ENCODE measurements at places on chromosomes 2 and 18.

DNA sequence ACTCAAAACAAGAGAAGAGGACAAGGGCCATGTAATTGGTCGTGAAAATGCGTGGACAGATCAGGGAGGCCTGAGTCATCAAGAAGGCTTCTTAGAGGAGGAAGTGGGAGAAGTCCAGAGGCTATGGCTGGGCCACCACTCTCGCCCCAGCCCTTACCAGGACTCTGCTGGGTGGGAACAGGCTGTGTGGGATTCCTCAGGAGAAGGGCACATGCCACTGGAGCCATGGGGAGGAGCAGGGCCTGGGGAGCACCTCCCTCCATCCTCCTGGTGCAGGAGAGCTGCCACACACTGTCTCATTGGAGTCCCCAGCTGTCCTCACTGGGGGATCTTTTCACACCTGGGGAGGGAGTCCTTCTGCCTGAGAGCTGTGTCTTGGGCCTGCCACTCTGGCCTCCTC, 9.4 kb upstream of the RALB start:
- DNase-seq: no peak

GRCh38 chr2:58984731-58985130, 743.6 kb upstream of the FANCL start:
- DNase-seq: no peak

GRCh38 chr18:9135081-9135911, 1.3 kb upstream of the ANKRD12 start:
- no peak for DNase-seq

GRCh38 chr2:101025561-101025960, 23.5 kb downstream of the RPL31 start:
- no peak for DNase-seq

DNA sequence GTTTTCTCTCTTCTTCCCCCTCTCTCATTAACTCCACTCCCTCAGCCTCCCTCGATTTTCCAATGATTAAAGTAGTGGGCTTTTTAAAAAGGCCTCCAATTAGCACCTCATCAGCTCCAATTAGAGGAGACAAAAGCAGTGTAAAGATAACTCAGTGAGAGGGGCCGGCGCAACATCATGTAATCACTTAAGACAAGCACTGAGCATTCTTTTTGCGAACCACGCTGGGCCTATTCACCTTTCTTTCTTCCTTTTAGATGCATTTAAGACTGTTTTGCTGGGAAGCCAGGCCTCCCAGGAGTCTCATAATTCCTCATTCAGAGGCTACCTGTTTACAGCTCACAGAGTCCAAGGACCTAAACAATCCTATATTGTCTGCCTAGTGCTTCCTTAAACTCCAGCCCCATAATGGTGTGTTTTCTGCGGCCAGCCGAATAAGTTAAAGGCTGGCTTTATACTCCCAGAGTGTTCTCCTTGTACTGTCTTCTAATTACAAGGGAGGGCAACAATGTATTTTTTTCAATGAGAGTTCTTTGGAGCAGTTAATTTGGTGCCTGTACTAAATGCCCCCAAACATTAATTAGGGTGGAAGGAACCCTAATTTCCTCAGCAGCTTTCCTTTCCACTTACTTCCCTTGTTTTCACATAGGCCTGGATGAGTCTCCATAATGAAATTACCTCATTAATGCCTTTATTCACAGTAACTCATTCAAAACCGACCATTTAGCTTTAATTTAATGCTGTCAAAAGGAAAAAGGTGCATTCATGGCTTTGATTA, 28.0 kb upstream of the LMAN1 start:
- no peak for DNase-seq

- no peak for DNase-seq
Observed at GRCh38 chr2:148770047-148770446, 105.0 kb upstream of the KIF5C start.

DNA sequence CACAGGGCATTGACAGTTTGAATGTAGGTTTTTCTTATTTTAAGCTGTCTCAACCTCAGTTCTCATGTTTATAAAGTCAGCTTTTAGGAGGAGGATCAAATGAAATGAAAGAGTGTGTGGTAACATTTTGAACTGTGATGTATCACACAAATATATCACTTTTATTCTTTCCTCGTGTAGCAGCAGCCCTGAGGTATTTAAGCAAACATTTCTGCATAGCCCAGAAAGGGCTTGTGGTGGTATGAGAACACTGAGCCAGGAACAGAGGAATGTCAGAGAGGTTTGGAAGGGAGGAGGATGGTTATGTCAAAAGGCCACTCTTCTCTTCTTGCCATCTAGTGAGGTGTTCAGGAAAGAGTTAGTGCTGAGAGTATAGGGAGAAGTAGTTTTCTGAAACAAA, 150.2 kb downstream of the PARD3B start:
- DNase-seq: no peak

GRCh38 chr18:71116535-71116934, 827.7 kb downstream of the SOCS6 start:
- DNase-seq: no peak

DNA sequence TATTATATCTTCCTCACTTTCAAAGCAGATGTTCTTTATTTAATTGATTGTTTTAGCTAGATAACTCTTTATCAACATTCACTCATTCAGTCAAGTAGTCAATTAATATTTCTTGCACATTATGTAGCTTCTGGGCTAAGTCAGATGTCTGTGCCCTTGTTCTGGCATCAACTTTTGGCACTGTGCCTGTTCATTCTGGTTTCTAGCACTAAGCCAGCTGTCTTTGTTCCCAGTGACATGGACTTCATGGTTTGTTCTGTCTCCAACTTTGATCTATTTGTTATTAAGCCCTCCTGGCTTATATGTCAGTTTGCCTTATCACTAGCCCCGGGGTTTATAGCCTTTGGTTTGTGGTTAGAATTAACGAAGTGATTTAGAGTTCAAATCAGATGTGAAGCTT, 247.9 kb upstream of the SYT4 start:
- no peak for DNase-seq

DNA sequence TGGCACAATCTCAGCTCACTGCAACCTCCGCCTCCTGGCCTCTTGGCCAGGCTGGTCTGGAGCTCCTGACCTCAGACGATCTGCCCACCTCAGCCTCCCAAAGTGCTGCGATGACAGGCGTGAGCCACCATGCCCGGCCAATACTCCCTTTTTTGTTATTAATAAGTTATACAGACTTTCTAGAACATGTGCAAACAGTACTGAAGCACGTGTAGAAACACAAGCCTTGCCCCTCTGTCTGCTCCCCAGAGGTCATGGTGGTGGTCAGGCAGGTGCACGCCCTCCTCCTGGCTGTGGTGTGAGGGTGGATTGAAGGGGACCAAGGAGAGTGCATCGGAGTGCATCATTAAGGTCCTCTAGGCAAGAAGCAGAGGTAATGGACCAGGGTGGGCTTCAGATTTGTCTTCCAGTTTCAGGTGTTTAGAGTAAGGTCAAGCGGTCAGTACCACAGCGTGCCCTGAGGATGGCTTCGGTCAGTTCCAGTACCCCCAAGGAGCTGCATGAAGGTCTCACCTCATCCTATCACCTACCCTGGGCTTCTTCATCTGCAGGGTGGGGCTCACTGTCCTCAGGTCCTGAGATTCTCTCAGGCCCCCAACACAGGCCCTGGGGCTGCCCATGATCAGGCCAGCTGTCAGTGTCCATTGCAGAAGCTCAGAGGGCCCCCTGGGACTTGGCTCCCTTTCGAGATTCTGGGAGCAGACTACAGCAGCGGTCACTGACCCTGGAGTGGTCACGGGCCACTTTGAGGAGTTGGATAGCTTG, 124.3 kb downstream of the GLI2 start:
- DNase-seq: no peak

All from activated T-cell treated with anti-CD3 and anti-CD28 coated beads for 4 hours (primary cell).